ENCODE measurements at places on chromosomes 12 and 14.

- DNase-seq, result peak; percentile 46
Observed at GRCh38 chr14:68665131-68665530, 127.7 kb downstream of the ZFP36L1 start.

- DNase-seq, result no peak
Observed at GRCh38 chr14:93549595-93549994, 118.9 kb downstream of the UNC79 start.

DNA sequence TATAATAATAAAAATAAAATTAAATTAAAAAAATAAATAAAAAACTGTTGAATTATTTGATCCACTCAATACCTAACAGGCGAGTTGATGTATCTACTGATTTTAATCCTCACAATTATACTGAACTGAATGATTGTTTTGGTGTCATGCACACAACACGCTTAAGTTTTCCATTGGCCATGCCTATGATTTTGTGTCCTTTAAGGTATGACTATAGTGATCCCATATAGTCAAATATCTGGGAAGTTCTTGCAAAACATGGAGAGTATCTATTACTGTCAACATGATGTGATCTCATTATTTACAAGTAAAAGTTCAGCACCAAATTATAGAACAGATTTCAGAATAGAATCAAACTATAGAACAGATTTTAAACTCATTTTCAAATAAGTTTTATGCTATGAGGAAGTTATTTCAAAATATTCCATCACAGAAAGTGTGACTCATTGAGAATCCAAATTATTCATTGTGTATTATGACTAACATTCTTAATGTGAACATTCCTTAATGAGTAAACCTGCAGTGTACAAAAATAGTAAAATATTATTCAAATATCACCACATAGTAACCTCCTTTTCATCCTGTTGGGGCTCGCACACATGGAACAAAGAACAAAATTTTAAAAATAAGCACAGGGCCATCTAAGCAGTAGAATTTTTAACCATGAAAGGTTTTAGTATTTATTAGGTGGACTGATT is 190.4 kb downstream of the SLC25A21 start:
- DNase-seq, result peak; percentile 14

- DNase-seq, result no peak
Observed at GRCh38 chr14:99073431-99073830, 198.6 kb downstream of the BCL11B start.

DNA sequence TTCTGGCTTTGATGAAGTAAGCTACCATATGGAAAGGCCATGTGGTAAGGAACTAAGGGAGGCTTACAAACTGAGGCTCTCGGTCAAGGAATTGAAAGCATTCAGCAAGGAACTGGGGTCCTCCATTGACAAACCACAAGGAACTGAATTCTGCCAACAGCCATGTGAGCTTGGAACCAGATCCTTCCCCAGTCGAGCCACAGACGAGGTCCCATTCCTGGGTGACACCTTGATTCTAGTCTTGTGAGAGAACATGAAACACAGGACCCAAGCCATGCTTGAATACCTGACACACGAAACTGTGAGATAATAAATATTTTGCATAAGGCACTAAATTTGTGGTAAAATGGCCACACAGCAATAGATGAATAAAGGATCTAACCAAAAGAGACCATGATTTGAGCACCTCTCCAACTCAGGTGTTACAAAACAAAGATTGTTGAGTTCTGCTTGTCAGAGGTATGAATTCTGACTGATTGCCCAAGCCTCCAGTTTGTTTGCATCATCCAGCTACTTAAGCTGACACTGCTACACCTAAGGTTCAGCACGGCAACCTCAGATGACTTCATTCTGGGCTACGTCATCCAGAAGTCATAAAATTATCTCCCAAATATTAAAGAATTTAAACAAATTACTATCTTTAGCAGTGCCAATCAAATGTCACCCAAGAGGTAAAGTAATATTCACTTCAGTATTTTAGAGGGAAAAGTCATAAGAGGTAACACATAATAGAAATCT is 59.4 kb downstream of the GARIN6 start:
- no peak for DNase-seq

DNA sequence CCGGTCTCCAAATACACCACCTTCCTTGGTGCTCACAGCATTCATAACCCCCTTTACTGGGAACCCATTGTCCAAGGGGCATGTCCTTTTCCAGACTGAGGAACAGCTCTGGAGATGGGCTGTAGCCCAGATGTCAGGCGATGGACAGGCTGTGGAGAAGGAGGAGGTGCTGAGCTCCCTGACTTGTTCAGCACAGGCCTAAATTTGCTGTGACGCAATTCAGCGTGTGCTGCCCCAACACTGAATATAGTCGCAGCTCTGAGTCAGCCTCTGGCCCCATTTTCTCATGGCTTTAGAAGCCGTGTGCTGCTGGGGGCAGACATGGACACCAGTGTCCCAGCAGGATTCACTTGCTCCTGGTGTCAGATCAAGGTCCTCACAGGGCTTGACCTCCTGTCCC is 269.1 kb downstream of the EMP1 start:
- DNase-seq, result no peak

GRCh38 chr14:59091976-59092375 is 96.5 kb upstream of the DAAM1 start:
- DNase-seq, result no peak

- DNase-seq, result no peak
Observed at GRCh38 chr12:73898645-73899044, 639.0 kb upstream of the ATXN7L3B start.

GRCh38 chr12:70365398-70365647 is 767 bp upstream of the KCNMB4 start:
- DNase-seq, result no peak

DNA sequence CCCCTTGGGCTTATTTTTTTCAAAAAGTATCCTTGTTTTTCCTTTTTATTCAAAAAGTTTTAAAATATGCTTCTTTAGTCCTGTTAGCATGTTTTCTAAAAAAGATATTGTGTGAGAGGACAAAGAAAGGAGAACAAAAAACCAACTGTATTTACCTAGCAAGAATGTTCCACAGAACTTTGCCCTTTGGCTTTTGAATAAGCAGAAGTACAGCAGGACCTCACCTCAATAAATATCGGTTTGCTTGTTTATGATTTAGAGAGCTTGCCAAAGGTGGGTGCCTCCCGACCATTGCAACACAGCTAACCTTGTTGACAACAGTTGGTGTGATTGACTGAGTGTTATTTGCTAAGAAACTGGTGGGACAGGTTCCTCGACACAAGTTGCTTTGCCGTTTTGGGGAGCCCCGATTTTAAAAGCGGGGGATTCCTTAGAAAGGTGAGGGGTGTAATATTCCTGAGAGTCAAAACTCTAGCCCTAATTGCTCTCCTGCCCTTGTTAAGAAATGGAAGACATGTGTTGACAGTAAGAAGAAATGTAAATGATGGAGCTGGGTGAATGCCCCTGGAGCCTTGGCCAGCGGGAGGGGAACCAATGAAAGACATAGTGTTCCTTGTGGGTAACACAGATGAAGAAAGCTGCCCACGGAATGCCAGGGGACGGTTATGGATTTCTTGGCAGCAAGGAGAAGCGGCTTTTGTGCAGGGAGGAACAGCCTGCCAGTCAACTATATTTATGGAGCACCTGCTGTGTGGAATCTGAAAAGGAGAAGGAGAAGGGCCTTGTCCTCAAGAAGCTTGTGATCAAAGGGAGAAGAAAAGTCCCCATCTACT is 13.7 kb downstream of the MYBPC1 start:
- no peak for DNase-seq

DNA sequence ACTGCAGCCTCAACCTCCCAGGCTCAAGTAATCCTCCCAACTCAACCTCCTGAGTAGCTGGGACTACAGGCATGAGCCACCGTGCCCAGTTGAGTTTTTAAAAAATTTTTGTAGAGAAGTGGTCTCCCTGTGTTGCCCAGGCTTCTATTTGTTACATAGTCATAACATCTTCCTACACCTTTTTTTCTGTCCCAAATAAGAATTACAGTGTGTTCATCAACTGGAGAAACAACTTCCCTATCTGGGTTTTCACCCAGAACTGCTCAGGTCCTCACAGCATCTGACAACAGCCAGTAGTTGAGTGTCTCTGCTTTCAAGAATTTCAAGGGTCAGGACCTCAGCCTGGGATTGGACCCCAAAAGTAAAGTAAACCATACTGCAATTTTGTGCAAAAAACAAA is 235.2 kb upstream of the AMIGO2 start:
- no peak for DNase-seq

- peak; percentile 80 for DNase-seq
Observed at GRCh38 chr12:20211981-20212421, 156.3 kb upstream of the PDE3A start.

DNA sequence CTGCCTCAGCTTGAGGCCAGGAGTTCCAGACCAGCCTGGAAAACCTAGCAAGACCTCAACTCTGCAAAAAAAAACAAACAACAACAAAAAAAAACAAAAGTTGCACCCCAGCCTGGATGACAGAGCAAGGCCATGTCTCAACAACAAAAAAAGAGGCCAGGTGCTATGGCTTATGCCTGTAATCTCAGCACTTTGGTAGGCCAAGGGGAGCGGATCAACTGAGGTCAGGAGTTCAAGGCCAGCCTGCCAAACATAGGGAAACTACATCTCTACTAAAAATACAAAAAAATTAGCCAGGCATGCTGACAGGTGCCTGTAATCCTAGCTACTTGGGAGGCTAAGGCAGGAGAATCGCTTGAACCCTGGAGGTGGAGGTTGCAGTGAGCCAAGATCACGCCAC is 6.5 kb upstream of the SLC2A14 start:
- no peak for DNase-seq

DNA sequence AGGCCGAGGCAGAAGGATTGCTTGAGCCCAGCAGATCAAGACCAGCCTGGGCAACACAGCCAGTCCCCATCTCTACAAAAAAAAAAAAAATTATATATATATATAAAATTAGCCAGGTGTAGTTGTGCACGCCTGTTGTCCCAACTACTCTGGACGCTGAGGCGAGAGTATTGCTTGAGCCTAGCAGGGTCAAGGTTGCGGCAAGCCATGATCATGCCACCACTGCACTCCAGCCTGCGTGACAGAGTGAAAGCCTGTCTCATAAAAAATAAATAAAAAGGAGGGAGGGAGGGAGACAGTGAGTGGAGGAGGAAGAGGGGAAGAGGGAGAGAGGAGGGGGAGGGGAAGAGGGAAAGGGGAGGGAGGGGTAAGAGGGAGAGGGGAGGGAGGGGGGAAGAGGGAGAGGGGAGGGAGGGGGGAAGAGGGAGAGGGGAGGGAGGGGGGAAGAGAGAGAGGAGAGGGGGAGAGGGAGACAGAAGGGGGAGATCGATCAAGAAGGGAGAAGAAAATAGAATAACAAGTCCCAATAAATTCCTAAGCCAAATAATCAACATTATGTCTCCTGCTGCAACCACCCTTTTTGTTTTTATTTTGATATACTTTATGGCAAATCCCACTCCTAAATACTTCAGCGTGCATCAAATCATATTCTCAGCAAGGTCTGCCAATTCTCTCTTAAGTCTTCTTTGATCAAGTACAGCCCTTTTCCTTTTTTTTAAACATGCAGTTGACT is 163.9 kb downstream of the MED13L start:
- DNase-seq, result no peak

GRCh38 chr12:53538209-53538689 is 31.0 kb upstream of the NPFF start:
- DNase-seq, result peak; percentile 94

DNA sequence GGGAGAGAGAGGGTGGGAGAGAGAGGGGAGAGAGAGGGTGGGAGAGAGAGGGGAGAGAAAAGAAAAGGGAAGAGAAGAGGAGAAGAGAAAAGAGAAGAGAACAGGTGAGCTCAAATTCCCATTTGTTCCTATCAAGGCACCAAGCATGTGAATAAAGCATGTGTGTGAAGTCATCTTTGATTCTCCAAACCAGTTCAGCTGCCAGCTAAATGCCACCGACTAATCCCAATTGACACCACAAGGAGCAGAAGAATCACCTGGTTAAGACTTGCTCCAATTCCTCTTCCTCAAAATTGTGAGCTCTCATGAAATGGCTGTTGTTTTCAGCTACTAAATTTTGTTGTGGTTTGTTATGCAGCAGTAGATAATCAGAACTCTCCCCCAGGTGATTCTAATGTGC is 188.9 kb downstream of the TMX1 start:
- no peak for DNase-seq

DNA sequence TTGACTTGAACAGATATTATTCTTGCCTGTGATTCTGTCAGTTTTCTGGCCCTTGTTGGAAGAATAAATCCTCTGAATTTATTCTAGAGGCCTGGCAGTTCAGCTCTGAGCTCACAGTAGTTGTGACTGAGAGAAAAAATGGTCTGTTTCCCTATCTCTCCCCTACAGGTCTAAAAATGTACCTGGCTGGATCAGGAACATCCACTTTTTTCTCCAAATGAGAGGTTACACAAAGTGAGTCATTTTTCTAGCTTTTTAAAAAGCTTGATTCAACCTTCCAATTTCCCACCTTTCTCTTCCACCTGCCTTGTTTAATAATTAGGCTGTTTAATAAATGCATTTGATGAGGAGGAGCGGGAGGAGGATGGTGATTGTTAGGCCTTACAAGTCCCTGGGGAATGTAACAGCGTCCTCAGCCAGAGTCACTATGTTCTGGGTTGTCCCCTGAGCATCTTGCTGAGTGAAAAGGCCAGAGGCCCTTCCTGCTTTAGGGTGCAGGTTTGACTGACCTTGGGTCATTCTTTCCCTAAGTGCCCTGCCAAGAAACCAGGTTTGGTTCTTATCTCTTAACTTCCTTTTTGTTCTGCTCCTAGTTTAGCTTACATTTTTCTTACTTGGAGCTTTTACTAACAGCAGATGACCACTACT is 91.7 kb upstream of the FUT8 start:
- DNase-seq, result no peak

- no peak for DNase-seq
Observed at GRCh38 chr14:59202031-59202430, 13.6 kb downstream of the DAAM1 start.

DNA sequence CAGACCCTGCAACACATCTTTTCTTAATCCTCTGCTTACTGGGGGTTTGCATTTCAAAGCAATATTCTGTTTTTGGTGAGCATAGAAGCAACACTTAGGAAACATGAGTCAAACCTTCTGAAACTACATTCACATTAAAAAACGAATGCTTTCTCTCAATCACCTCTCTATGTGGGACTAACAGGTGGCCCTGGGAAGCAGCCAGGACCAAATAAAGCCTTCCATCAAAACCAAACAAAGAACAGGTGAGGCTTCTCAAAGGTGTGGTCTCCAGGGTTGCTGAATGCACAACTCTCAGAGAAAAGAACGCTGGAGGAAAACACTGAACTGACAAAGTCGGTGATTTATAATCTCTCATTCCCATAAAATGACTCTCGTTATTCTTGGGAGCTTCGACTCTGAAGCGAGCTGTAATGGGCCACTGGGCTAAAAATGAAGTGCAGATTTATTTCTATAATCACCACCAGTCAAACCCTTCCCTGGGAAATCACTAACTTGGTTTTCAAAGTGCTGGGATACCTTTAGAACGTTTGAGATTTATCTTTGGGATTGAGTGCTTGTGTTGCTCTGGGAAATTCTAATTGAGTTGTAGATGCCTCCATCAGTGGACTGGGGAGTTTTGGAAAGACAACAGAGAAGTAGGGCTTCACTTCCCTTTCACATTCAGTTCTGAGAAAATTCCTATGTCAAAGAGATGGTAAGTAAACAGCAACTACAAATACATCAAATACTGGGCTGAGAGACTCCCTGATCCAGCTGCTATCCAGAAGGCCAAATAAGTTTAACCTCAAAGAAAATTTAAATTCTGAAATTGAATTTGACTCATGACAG is 262.0 kb upstream of the TMPO start:
- no peak for DNase-seq

- DNase-seq, result peak; percentile 69
Observed at GRCh38 chr14:64218344-64219240, 75.6 kb downstream of the ESR2 start.

- DNase-seq, result no peak
Observed at GRCh38 chr14:65723348-65723747, 310.8 kb downstream of the FUT8 start.

GRCh38 chr12:50505675-50506530 is 1.1 kb downstream of the DIP2B start:
- peak; percentile 35 for DNase-seq
